Hematopoietic multipotent progenitor cell treated with erythropoietin and hydrocortisone succinate and interleukin-3 and kit ligand, for 6 days (in vitro differentiated cells): ENCODE measurements at places on chromosomes 3 and 15.

GRCh38 chr3:186940967-186941366 is 10.6 kb downstream of the ST6GAL1 start:
- no peak for DNase-seq

- no peak for DNase-seq
Measured at GRCh38 chr3:136920904-136921611, 36.7 kb upstream of the IL20RB start.

GRCh38 chr3:5510300-5510699 is 322.8 kb downstream of the EDEM1 start:
- no peak for DNase-seq

GRCh38 chr3:126133606-126134005 is 46.8 kb downstream of the ALDH1L1 start:
- DNase-seq, result no peak

GRCh38 chr15:70210528-70210927 is 112.8 kb upstream of the TLE3 start:
- peak; percentile 28 for DNase-seq

- no peak for DNase-seq
Measured at GRCh38 chr3:13544951-13545651, 3.8 kb upstream of the FBLN2 start.

DNA sequence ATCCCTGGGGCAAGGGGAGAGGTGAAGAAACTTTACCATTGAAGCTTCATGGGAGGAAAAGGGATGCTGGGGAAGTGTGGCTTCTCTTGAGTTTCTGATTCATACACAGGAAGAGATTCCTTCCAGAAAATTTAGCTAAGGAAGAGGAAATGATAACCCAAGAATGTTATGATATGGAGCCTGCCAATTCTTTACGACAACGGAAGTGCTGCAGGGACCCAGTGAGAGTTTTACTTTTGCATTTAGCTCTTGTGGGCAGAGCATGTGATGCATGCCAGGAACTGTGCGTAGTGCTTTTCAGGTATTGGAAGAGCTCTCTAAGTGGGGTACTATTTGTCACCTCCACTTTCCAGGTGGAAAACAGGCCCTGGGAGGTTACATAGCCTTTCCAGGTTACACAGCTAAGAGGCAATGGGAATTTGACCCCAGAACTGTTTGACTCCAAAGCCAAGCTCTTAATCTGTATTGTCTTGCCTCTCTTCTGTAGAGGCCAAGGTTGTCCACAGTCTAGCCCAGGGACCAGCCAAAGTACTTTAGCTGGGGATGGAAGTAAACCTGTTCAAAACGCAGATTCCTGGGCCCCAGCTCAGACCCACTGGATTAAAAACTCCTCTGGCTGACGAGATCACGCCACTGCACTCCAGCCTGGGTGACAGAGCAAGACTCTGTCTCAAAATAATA is 23.0 kb downstream of the CMTM7 start:
- peak; percentile 35 for DNase-seq

DNA sequence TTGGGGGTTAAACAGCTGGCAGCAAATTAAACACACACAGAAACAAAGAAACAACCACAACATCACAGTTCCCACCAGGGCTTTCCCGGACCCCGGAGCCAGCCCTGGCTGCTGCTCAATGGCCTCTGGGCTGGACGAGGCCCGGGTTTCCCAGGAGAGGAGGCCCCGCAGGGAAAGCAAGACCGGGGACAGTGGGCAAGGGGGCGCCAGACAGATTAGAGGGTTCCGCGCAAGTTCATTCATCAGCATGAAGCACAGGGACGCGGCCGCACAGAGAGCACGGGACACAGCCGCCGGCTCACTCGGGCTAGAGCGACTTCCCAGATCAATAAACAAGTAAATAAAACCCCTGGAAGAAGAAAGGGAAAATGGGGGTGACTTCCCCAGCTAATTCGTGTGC is 66.4 kb upstream of the RPL32 start:
- DNase-seq, result no peak

GRCh38 chr15:51186181-51186705 is 91.5 kb upstream of the TNFAIP8L3 start:
- DNase-seq, result no peak

DNA sequence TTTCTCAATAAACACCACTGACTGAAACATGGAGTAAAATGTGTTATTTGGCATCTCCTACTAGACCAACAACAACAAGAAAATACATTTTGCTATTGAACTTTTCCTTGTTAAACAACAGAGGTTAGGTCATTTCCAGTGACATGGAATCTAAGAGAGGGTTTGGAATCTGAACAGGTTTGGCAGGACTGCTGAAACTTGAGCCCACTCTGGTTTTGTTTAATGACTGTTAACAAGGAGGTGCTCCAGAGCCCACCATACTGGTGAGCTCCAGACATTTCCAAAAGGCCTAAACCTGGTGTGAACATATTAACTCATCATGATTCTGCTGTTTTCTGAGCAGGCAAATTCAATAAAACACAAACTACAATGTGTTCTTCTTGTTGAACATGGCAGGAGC is 330.7 kb upstream of the TRIM42 start:
- no peak for DNase-seq

GRCh38 chr3:10495003-10495402 is 10.4 kb downstream of the ATP2B2 start:
- no peak for DNase-seq

DNA sequence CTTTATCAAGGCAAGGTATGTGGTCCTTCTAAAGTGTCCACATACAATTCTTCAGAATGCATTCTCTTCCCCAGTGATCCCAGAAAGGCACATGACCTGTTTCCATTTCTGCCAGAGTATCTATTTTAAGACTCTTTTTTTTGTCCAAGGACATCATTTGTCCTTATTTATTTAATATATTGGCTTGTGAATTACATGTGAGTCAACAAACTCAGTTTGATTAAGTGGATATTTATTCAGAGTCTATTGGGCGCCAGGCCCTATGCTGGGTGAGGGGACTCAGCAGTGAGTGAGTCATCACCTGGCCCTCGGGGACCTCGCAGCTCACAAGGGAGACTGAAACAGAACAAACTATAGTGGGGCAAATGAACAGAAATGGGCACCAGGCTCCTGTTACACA is 136.8 kb downstream of the SNRK start:
- DNase-seq, result no peak

DNA sequence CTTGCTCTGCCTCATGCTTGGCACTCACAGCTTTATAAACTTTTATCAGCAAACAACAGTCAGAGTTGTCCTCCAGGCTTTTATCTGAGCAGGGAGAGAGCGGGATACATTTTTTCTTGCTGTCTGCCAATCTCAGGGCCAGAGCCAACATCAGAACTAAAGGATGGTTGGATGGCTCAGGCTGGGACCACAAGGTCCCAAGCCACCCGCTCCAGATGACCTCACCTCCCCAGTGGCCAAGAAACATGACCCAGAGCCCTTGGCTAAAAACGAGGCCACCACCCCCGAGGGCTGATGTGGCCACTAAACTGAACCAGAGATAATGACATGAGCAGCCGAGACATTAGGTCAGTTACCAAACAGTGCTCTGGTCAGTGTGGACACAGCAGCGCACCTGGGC is 18.8 kb upstream of the SPATA12 start:
- no peak for DNase-seq

GRCh38 chr3:65993134-65993900 is 45.4 kb downstream of the MAGI1 start:
- no peak for DNase-seq

DNA sequence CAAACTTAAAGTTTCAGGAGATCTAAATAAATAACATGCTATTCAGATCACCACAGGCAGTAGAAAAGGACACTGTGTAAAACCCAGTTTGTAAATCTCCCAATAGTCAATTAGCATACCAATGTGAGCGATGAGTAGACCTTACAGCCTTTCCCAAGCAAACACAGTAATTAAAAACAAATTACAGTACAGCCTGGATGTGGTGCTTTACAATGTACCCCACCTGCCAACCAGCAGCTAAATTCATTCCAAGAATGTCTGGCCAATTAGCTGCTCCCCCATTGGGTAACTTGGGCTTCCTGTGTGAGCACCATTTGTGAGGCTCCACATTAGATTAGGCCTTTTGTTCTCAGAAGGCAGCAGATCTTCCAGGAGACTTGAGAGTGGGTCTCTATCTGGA is 635.0 kb downstream of the TBL1XR1 start:
- DNase-seq, result no peak

DNA sequence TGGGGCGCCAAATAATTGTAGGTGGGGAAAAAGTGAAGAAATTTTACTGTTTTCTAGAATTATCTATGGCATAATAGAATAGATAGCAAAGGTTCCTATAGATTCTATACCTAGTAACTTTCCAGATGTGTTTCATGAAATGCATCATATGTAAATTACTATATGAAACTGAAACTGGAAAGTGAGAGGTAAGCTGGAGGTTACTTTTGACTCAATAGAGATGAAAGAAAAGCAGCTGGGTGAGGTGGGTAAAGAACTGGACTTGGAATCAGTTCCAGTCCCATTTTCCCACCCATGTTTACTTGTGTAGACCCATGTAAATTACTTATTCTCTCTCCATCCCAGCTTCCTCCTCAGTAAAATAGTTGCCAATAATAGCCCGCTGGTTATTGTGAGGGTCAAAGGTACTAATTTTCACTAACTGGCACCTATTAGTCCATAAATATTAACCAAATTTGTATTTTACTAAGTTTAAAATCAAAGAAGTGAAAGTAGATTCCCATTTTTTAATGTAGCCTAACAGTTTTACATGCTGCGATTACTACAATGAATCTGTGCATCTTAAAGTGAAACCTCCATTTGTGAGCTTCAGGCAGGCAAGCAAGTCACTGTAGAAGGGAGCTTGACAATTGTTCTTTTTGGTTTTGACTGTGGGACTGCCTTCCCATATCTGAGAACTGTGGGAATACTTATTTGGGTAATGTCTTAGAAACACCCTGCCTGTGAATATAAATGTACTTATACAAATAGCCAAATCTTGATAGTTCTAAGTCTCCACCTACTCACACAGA is 312.1 kb downstream of the SLC9A9 start:
- no peak for DNase-seq

- no peak for DNase-seq
Measured at GRCh38 chr3:138079901-138080300, 35.5 kb downstream of the DZIP1L start.

GRCh38 chr3:157700405-157700804 is 197.2 kb upstream of the VEPH1 start:
- DNase-seq, result no peak

DNA sequence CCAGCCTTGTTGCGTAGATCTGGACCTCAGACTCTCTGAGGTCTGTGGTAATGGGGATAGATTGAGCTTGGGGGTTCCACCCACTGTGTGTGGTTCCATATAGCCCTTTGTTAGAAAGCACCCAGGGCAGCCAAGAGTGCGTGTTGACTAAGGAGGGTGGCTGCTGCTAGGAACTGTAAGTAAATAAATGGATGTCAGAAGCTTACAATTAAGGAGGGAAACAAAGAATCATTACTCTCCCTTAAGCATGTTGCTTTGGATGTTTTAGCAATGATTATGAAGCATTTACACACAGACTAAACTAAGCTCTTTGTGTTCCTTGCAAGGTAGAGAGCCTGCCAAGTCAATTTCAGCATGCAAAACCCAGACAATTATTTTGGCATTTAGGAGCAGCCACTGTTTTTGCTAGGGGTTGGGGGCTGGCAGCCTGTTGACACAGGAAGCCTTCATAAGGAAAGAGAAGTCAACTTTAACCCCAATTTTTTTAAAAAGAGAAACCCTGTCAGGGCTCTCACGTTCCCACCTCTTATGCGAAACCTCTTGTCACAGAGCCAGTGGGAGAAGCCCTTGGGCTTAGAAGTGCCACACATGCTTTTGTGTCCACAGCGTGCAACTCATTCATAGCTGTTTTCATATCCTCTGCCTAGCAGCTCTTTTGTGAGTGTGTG is 127.8 kb downstream of the CMSS1 start:
- no peak for DNase-seq
